ENCODE measurements at places on chromosomes 13 and 19.

- DNase-seq: no peak
These were observed 2.1 kb downstream of the GATAD2A start for GRCh38 chr19:19407633-19407930.

DNA sequence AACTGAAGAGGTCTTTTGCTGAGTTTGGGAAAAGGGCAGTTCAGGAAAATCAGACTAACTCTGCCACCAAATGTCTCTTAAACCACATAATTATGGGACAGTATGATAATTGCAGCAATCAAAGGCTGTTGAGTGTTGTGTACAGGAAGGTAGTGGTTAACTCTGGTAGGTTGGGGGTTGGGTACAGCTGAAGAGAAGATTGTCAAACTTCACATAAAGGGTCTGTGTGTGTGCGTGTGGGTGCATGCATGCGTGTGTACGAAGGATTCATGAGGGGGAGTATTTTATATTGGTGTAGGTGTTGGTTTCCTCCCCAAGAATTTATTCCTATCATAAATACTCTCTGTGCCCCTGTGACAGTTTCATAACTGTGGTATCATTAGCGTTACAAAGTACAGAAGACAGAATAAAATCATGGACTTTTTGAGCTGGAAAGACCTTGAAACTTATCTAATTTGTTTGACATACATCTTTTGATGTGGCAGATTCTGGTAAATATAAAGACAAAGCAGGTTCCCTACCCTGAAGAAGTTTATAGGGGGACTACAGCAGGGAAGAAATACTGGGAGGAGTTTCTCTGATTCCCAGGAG lies 94.1 kb downstream of the PCCA start:
- DNase-seq: peak; percentile 15

- no peak for DNase-seq
These were observed 167.0 kb upstream of the ZNF507 start for GRCh38 chr19:32178401-32178800.

GRCh38 chr13:75838366-75839005 lies 202.4 kb downstream of the LMO7 start:
- no peak for DNase-seq

GRCh38 chr19:51568456-51568855 lies 2.6 kb upstream of the ZNF175 start:
- no peak for DNase-seq

DNA sequence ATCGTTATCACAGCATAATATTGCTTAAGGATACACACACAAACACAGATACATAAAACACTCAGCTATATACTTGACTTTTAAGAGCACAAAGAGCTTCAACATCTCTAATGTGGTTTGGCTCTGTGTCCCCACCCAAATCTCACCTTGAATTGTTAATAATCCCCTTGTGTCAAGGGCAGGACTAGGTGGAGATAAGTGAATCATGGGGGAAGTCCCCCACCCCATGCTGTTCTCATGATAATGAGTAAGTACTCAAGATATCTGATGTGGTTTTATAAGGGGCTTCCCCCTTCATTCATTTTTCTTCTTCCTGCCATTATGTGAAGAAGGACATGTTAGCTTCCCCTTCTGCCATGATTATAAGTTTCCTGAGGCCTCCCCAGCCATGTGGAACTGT lies 481.4 kb downstream of the PCDH9 start:
- no peak for DNase-seq

DNA sequence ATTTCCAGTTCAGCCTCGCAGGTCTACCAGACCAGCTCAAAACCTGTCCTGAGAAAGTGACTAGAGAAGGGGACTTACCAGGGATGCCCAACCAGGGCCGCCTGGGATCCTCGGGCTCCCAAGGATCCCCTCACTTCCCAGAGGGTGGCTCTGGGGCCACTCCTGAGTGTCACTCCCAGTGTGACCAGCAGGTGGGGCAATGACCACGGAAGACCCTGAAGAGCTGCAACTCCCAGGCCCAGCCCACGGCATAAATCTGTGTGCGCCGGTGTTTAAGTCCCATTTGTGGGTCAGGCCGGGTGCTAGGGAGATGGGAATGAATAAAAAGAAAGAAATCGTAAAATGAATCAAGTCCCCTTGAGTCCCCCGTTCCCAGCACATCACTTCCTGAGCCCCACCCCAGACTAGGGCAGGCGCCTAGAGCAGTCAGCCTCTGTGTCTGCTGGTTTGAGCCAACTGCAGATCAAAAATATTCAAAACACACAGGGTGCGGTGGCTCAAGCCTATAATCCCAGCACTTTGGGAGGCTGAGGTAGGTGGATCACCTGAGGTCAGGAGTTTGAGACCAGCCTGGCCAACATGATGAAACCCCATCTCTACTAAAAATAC lies 10.7 kb downstream of the PTGIR start:
- DNase-seq: peak; percentile 73

DNA sequence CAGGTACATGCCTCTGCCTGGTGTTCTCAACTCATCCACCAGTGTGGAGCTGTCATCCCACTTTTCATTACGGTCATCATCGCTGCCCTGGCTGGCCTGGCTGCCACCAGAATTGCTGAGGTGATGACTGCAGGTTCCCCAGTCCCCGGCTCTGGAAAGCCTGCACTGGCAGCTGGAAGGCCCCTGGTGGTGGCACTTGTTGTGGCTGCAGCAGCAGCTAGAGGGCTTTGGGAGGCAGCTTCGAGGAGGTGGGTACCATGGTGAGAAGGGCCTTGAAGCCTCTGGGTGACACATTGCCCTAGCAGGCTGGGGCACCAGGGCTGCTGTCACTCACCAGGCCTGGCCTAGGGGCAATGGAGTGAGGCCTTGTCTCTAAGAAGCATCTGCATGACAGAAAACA lies 25.3 kb upstream of the ZNF14 start:
- no peak for DNase-seq

GRCh38 chr13:35593651-35594050 lies 117.2 kb upstream of the MAB21L1 start:
- no peak for DNase-seq

DNA sequence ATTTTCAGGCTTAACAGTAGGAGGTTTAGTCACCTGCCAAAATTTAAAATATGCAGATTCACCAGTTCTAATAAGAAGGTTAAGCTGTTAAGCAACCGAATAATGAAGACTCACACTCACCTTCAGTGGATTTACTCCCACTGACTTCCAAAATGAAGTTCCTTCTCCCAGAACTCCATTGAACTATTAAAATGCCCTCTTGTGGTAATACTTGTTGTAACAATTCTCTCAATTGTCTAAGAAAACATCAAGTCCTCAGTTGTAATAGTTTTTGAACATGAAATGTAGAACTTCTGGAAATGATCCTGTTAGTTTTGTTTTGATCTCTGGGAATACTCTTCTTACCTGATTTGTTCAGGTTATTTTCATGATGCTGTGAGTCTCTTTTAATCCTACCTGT lies 522.0 kb upstream of the ATXN8OS start:
- DNase-seq: no peak
